Aorta (tissue), 5 donors: ENCODE measurements at places on chromosomes 13 and 19. TPM values are rescaled to one million over a fixed set of nuclear protein-coding genes. Genes with fewer than 3 reads are reported as not detected.

DNA sequence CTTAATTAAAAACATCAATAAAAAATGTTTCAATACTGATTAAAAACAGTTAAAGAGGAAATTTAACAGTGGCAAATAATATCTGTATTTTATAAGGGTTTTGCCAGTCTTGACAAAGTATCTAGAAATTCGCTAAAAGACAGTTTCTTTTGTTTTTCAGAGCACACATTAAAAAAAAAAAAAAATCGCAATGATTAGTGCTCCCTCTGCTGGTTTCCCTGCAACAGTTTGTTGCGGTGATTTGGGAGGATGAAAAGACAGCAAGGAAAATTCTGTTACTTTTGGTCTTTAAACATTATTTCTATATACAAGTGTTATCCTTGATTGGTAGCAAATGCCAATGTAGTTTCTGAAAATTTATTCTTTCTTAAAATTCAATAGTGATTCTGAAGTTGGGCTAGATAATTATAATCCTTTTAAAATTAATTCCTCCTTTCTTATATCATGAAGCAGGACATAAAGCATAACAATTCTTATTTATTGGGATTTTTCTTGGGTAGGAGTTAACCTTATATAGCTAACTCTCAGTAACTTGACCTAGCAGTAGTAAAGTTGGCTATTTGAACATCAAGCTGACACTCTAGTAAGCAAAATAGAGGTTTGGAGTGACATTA, 23.1 kb upstream of the SPRY2 start:
- no peaks in the 10 kb centered on the region for H3K4me1 ChIP-seq
- no peak overlapping the region for H3K27ac ChIP-seq
- no peaks in the 10 kb centered on the region for H3K27me3 ChIP-seq
- H3K4me3 ChIP-seq: no peak overlapping the region
- DNase-seq: no peak

GRCh38 chr13:48510698-48511097, 22.2 kb downstream of the RCBTB2 start:
- no peak overlapping the region for H3K4me3 ChIP-seq
- DNase-seq: no peak
- no peaks in the 10 kb centered on the region for H3K27me3 ChIP-seq
- H3K36me3 ChIP-seq: no peaks in the 10 kb centered on the region
- H3K4me1 ChIP-seq: no peaks in the 10 kb centered on the region
- no peak overlapping the region for H3K27ac ChIP-seq

DNA sequence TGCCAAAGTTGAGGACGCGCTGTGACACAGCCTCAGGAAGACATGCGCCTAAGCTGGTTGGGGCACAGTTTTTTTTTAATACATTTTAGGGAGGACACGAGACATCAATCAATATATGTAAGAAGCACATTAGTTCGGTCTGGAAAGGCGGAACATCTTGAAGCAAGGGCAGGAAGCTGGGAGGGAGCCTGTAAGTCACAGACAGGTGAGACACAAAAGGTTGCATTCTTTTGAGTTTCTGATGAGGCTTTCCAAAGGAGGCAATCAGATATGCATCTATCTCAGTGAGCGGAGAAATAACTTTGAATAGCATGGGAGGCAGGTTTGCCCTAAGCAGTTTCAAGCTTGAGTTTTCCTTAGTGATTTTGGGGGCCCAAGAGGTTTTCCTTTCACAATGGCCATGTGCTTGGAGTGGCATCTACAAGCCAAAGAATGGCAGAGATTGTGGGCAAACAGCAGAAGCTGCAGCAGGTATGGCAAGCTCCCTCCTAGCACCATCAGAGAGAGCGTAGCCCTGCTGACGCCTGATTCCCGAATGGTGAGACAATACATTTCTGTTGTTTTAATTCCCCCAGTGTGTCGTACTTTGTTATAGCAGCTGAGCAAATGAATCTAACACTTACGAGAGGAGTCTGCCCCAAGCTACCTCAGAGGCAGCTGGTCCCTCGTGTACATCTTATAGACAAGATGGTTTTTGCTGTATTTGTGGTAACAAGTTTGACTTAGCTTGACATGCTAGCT, 99.5 kb upstream of the TMTC4 start:
- no peak overlapping the region for H3K4me3 ChIP-seq
- H3K36me3 ChIP-seq: no peaks in the 10 kb centered on the region
- no peaks in the 10 kb centered on the region for H3K27me3 ChIP-seq
- DNase-seq: no peak

DNA sequence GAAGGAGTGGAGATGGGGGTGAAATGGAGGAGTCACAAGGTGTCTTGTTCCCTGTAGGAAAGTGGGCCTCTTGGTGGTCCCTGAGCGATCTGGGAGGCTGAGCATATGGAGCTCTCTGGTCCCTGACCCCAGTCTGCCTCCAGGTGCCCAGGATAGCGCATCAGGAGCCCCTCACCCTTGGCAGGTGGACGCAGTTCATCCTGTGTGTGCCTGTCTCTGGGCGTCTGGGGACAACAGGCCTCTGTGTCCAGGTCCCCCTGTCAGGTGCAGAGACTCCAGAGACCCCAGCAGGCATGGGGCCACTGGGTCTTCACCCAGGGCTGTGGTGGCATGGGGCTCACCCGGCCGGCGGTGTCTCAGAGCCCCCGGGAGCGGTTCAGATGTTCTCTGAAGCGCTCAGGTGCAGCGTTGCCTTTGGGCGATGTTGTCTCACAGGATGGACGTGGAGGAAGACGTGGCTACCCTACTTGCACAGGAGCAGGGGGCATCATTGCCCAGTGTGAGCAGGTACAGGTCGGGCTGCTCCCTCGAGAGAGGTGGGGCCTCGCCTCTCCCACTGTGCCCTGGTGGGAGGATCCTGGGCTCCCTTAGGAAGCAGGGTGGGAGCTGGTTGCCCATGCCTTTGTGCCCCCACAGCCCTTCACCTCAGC, 58.1 kb upstream of the TPM4 start:
- no peaks in the 10 kb centered on the region for H3K27me3 ChIP-seq
- H3K36me3 ChIP-seq: no peaks in the 10 kb centered on the region
- DNase-seq: no peak
- no peak overlapping the region for H3K4me3 ChIP-seq

- H3K27me3 ChIP-seq: no peaks in the 10 kb centered on the region
- no peak for DNase-seq
- no peaks in the 10 kb centered on the region for H3K36me3 ChIP-seq
- no peaks in the 10 kb centered on the region for H3K4me1 ChIP-seq
- no peak overlapping the region for H3K27ac ChIP-seq
- H3K4me3 ChIP-seq: no peak overlapping the region
Measured at GRCh38 chr13:41955605-41956004, 5.3 kb downstream of the VWA8 start.

- no peak overlapping the region for H3K4me3 ChIP-seq
- H3K36me3 ChIP-seq: no peaks in the 10 kb centered on the region
- no peaks in the 10 kb centered on the region for H3K27me3 ChIP-seq
Measured at GRCh38 chr19:49938662-49939061, 9.4 kb upstream of the NUP62 start.

GRCh38 chr13:93172109-93172508, 54.5 kb upstream of the GPC6 start:
- H3K36me3 ChIP-seq: no peaks in the 10 kb centered on the region
- DNase-seq: no peak
- no peak overlapping the region for H3K4me3 ChIP-seq
- no peaks in the 10 kb centered on the region for H3K27me3 ChIP-seq
- no peaks in the 10 kb centered on the region for H3K4me1 ChIP-seq

GRCh38 chr13:100063333-100063732, 25.6 kb upstream of the PCCA start:
- H3K36me3 ChIP-seq: no peaks in the 10 kb centered on the region
- H3K27ac ChIP-seq: no peak overlapping the region
- H3K4me1 ChIP-seq: no peaks in the 10 kb centered on the region
- no peak overlapping the region for H3K4me3 ChIP-seq
- H3K27me3 ChIP-seq: no peaks in the 10 kb centered on the region

- peaks cover 3% of the 10 kb centered on the region for H3K4me1 ChIP-seq
- no peak overlapping the region for H3K4me3 ChIP-seq
- H3K36me3 ChIP-seq: no peaks in the 10 kb centered on the region
- H3K27me3 ChIP-seq: no peaks in the 10 kb centered on the region
- H3K27ac ChIP-seq: no peak overlapping the region
Measured at GRCh38 chr13:99009987-99010551, 32.2 kb upstream of the DOCK9 start.

- no peaks in the 10 kb centered on the region for H3K36me3 ChIP-seq
- H3K27ac ChIP-seq: no peak overlapping the region
- no peak overlapping the region for H3K4me3 ChIP-seq
- no peaks in the 10 kb centered on the region for H3K4me1 ChIP-seq
Measured at GRCh38 chr19:12098040-12098439, 33.5 kb downstream of the ZNF844 start.

DNA sequence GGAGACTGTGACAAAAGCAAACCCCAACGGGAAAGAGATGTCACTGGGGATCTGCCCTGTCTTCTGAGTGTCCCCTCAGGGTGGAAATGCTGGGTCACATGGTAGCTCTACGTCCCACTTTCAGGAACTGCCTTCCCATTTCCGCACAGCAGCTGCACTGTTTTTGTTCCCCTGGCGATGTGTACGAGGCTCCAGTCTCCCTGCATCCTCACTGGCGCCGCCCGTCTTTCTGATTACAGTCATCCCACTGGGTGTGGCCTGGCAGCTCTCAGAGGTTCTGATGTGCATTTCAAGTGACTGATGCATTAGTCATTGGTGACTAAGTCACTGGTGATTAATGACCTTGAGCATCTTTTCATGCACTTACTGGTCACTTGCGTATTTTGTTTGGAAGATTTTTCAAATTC, 21.2 kb downstream of the PCID2 start:
- H3K4me1 ChIP-seq: no peaks in the 10 kb centered on the region
- H3K4me3 ChIP-seq: no peak overlapping the region
- no peaks in the 10 kb centered on the region for H3K27me3 ChIP-seq
- peak; percentile 89 for DNase-seq

DNA sequence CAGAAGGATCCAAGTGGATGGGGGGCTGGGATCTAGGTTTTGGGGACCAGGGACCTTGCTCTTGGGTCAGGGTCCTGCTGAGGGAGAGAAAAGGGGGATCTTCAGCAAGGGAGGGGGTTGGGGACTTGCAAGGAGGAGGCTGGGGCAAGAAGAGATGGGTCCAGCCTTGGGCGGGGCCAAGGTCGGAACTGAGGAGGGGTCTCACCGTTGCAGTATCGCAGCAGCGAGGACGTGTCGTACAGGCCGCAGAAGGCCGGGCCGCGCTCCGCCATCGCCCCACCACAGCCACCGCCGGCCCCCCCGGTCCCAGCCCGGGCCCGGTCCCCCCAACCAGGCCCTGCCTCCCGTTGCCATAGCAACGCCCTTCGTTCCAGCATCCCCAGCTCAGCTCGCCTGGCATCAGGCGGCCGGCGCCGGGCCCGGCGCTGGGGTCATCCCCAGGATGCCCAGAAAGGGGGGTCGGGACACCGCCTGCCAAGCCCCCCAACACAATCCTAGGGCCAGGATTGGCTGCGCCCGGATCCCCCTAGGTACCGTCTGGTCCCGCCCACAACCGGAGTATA, 6.0 kb upstream of the EML2 start:
- H3K4me1 ChIP-seq: no peaks in the 10 kb centered on the region
- no peak overlapping the region for H3K4me3 ChIP-seq
- no peaks in the 10 kb centered on the region for H3K27me3 ChIP-seq
- H3K36me3 ChIP-seq: no peaks in the 10 kb centered on the region

- H3K27ac ChIP-seq: no peak overlapping the region
- no peak for DNase-seq
- no peaks in the 10 kb centered on the region for H3K27me3 ChIP-seq
- no peak overlapping the region for H3K4me3 ChIP-seq
Measured at GRCh38 chr19:43741075-43741825, 13.5 kb downstream of the SMG9 start.

DNA sequence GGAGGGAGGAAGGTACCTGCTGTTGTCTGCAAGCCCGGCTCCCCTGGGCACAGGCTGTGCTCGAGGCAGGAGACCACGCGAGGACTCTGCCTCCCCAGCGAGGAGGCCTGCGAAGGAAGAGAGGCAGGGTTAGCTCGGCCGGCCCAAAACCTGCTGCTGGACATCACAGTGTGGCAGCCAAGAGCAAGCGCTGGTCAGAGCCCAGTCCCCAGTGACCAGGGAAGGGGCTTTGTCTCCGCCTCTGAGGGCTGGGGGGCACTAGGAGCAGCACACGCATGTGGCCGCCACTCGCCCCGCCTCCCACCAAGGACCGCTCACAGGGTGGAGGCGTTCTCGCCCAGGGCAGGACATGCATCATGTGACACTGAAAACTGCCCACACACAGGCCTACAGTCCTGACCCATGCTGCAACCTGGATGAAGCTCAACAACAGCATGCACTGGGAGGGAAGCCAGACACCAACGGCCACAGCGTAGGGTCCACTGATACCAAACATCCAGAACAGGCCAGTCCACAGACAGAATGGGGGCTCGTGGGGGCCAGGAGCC, 8.5 kb downstream of the MIER2 start:
- no peak overlapping the region for H3K4me3 ChIP-seq
- H3K4me1 ChIP-seq: no peaks in the 10 kb centered on the region
- no peak overlapping the region for H3K27ac ChIP-seq
- no peak for DNase-seq
- H3K36me3 ChIP-seq: no peaks in the 10 kb centered on the region
- H3K27me3 ChIP-seq: no peaks in the 10 kb centered on the region

GRCh38 chr19:4577020-4577782, 17.7 kb upstream of the SEMA6B start:
- H3K4me3 ChIP-seq: no peak overlapping the region
- H3K27ac ChIP-seq: no peak overlapping the region
- no peaks in the 10 kb centered on the region for H3K36me3 ChIP-seq

- H3K4me3 ChIP-seq: no peak overlapping the region
- H3K27me3 ChIP-seq: no peaks in the 10 kb centered on the region
- no peak for DNase-seq
- no peak overlapping the region for H3K27ac ChIP-seq
Measured at GRCh38 chr13:66482836-66483235, 747.3 kb downstream of the PCDH9 start.

The UBE2L5 gene
- not detected for total RNA-seq

The PLVAP gene
- 368 TPM for total RNA-seq

The PGLYRP2 gene
- not detected for total RNA-seq

The ANGPTL8 gene
- not detected for total RNA-seq

The PTPRH gene
- 0.29 TPM for total RNA-seq

The RHPN2 gene
- 1.9 TPM for total RNA-seq

The SIGLEC9 gene
- total RNA-seq: 11.5 TPM

The GNA15 gene
- total RNA-seq: 12.5 TPM
